ENCODE measurements at places on chromosomes 16 and 17.

DNA sequence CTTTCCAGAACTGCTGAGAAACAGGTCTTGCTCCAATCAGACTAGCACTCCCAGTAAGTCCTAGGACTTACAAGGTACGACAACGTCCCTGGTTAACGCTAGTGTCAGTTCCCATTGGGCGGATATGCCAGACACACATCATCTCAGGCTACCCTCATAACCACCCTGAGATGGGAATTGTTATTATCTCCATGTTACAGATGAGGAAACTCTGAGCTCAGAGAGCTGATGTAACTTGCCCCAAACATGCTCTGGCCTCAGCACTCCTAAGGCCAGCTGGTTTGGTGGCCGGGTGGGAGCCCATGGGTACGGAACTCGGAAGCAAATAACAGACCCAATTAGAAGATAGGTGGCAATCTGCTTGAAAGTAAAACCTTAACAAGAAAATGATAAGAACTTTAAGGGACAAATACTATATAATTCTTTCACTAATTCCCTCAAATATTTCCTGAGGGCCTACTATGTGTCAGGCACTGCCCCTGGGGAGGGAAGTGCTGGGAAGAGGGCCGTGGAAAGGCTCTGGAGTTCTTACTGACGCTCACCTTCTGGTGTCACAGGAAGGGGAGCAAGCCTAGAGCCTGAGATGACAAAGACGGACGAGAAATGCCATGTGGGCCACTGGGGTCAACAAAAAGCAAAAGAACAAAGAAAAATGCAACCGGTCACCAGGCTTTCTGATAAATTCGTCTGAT, 6.9 kb downstream of the CREBBP start:
- no peak for DNase-seq

DNA sequence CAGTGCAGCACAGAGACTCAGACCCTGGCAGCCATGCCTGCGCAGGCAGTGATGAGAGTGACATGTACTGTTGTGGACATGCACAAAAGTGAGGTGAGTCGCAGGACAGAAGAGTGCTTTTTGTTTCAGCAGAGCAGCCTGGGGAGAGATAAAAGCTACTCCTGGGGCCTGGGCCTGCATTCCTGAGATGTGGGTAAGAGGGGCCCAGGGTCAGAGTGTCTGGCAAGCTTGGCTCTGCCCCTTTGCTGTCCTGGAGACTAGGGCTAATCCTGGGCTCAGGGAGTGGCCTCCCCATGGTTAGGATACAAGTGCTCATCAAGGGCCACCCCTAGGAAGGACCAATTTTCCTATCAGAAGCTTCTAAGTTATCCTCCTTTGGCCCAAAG, 4.8 kb upstream of the ERBB2 start:
- DNase-seq = no peak

- no peak for DNase-seq
These were observed 51.5 kb downstream of the ENGASE start for GRCh38 chr17:79126139-79126538.

DNA sequence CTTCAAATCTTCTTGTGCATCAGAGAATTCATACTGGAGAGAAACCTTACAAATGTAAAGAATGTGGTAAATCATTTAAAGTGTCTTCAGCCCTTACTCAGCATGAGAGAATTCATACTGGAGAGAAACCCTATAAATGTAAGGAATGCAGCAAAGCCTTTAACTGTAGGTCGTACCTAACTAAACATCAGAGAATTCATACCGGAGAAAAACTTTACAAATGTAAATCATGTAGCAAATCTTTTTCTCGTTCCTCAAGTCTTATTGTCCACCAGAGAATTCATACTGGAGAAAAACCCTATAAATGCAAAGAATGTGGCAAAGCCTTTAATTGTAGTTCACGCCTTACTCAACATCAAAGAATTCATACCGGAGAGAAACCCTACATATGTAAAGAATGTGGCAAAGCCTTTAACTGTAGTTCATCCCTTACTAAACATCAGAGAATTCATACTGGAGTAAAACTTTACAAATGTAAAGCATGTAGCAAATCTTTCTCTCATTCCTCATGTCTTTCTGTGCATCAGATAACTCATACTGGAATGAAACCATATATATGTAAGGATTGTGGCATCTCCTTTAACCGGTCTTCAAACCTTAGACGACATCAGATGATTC, 118.5 kb upstream of the ZNF267 start:
- no peak for DNase-seq

DNA sequence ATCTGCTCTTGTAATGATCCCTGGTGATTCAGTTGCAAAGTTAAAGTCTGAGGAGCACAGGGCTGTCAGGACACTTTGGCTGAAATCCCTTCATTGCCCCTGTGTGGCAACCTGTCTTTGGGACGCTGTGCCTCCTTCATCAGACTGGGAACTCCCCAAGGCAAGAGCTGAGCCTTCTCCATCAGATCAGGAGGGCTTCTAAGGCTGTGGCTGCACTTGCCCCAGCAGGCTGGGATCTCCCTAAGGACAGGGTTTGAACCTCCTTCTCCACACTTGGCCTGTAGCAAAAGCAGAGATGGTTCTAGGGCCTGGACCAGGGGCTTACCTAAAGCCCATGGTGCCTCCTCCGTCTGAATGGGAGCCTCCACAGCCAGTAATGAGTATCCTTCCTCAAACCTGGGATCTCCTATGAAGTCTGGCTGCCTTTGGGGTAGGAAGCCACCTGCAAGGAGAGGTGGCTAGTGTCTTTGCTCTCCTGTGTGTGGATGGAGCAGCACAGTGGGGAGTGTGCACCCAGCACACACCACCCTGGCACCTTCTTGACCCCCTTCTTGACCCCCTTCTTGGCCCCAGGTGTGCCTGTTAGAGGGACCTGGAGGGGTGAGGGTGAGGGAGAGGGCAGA, 79.0 kb upstream of the NKD1 start:
- no peak for DNase-seq

DNA sequence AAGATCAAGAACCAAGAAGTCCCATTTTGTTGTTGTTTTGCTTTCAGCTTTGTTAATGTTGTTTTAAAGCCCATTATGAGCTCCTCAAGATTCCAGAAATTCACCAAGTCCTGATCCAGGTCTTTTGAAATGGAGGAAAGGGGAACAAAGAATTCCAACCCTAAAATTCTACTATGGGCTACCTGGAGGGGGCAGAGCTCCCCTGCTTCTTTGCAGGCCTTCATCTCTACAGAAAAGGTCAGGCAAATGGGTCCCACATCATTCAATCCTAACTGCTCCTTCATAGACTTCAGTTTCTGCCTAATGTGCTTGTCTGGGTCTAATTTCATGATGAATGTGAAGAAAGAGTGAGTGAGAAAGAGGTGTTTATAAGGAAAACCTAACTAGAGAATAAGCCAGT, 375.5 kb downstream of the TOX3 start:
- DNase-seq = no peak

- DNase-seq = no peak
These were observed 463.2 kb downstream of the WWOX start for GRCh38 chr16:78562650-78563049.

- DNase-seq = no peak
These were observed 36.3 kb downstream of the GNA13 start for GRCh38 chr17:65020284-65020683.

GRCh38 chr16:89383095-89384003, 107.0 kb downstream of the ANKRD11 start:
- DNase-seq = no peak

- DNase-seq = no peak
These were observed 12.9 kb downstream of the ZNRF1 start for GRCh38 chr16:75011634-75012307.

DNA sequence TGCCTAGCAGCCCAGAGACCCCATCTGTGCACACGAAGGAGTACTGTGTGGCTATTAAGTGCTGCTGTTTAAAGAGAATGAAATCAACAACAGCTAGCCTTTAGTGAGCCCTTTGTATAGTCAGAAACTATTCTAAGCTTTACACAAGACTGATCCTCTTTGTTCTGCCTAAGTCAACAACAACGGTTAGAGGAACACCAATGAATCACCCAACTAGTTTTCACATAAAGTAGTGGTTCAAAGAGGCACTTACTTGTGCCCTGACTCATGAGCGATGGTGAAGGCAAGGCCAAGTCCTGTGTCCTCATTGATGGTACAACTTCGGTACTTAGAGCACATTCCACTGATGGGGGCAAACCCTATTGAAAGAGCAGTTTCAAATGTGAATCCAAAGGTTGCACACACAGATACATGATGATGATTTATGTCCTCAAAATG, 75.8 kb downstream of the ADAMTS18 start:
- no peak for DNase-seq

DNA sequence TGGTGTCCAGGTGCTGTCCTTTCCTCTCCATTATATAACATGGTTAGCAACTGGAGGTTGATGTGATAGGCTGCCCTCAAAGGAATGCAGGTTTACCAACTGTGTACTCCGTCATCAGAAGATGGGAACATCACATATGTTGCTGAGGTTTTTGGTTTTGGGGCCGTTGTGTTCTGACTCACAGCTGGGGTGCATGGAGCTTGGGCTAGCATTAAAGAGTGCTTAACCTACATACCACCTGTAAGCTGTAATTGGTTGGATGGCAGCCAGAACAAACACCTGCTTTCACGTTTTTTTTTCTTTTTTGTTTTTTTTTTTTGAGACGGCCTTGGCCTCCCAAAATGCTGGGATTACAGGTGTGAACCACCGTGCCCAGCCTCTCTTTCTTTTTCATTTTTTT, 20.9 kb downstream of the TMEM11 start:
- DNase-seq = no peak

Data from right kidney (tissue), 9 donors.